Bronchial epithelial cell (primary cell): ENCODE measurements at places on chromosomes 4 and X. TPM values are rescaled to one million over a fixed set of nuclear protein-coding genes. Genes with fewer than 3 reads are reported as not detected.

HOPX gene
- 30.8 and 194 TPM in 2 replicates for total RNA-seq

ACE2 gene
- 1.2 TPM in 1 of 2 replicates, not detected in the other for total RNA-seq

UGT2B10 gene
- not detected in 2 replicates for total RNA-seq

IQCM gene
- not detected in 2 replicates for total RNA-seq

IL3RA gene
- not detected in 2 replicates for total RNA-seq

CD40LG gene
- not detected in 2 replicates for total RNA-seq

SLC16A2 gene
- 1.3 TPM in 2 replicates for total RNA-seq

SLC26A1 gene
- total RNA-seq: under 0.01 and 0.13 TPM in 2 replicates

TMEM271 gene
- total RNA-seq: not detected in 2 replicates

METAP1 gene
- 33.0 and 41.9 TPM in 2 replicates for total RNA-seq

BMP3 gene
- total RNA-seq: under 0.01 and 0.38 TPM in 2 replicates

CCNG2 gene
- total RNA-seq: 18.7 and 19.3 TPM in 2 replicates

MAGEA11 gene
- total RNA-seq: not detected in 2 replicates

RAB41 gene
- total RNA-seq: not detected in 2 replicates

HHIP gene
- not detected in 2 replicates for total RNA-seq

DUSP21 gene
- total RNA-seq: not detected in 2 replicates

NWD2 gene
- total RNA-seq: 0.26 and 1.2 TPM in 2 replicates

AFM gene
- not detected in 2 replicates for total RNA-seq

CLCN5 gene
- total RNA-seq: 6.9 and 8.4 TPM in 2 replicates

COL25A1 gene
- under 0.01 TPM in 2 replicates for total RNA-seq

MAGEC1 gene
- not detected in 2 replicates for total RNA-seq

SH2D1A gene
- not detected in 2 replicates for total RNA-seq

NCAPG gene
- 0.26 TPM in 2 replicates for total RNA-seq

F11 gene
- total RNA-seq: not detected in 2 replicates

GYPB gene
- total RNA-seq: not detected in 2 replicates

MAGEA3 gene
- total RNA-seq: not detected in 2 replicates

HDX gene
- total RNA-seq: 1.6 and 1.7 TPM in 2 replicates

PPP2R2C gene
- total RNA-seq: 1.1 and 3.1 TPM in 2 replicates

KLB gene
- total RNA-seq: under 0.01 TPM in 2 replicates

DDIT4L gene
- total RNA-seq: 0.26 TPM in 2 replicates

EMCN gene
- total RNA-seq: not detected in 2 replicates

GRIPAP1 gene
- total RNA-seq: 24.5 and 35.8 TPM in 2 replicates

MND1 gene
- total RNA-seq: 1.0 and 1.3 TPM in 2 replicates

RRH gene
- total RNA-seq: 0.26 and 0.38 TPM in 2 replicates

LAGE3 gene
- total RNA-seq: 7.2 and 14.7 TPM in 2 replicates

HMX1 gene
- not detected in 2 replicates for total RNA-seq

BANK1 gene
- total RNA-seq: 0.26 TPM in 2 replicates

ATP11C gene
- 10.0 and 11.3 TPM in 2 replicates for total RNA-seq

CYTL1 gene
- total RNA-seq: not detected in 2 replicates

S100P gene
- total RNA-seq: 641 and 928 TPM in 2 replicates

SFRP2 gene
- not detected in 2 replicates for total RNA-seq

ATP2B3 gene
- not detected in 2 replicates for total RNA-seq

CFAP97 gene
- 30.0 and 32.9 TPM in 2 replicates for total RNA-seq

HSD17B13 gene
- not detected in 2 replicates for total RNA-seq

DRD5 gene
- total RNA-seq: not detected in 2 replicates

RTL9 gene
- not detected in 2 replicates for total RNA-seq

PAGE1 gene
- total RNA-seq: not detected in 2 replicates

TRPC5OS gene
- total RNA-seq: not detected in 2 replicates

HSPA4L gene
- 12.4 and 20.1 TPM in 2 replicates for total RNA-seq

GAGE2A gene
- total RNA-seq: not detected in 2 replicates

FAM184B gene
- total RNA-seq: not detected in 2 replicates
